ENCODE measurements at places on chromosomes 5 and 9. TPM values are rescaled to one million over a fixed set of nuclear protein-coding genes. Genes with fewer than 3 reads are reported as not detected.

GRCh38 chr9:126391713-126392661, 65.4 kb downstream of the MVB12B start:
- no peak for DNase-seq
- no peak overlapping the region for H3K4me3 ChIP-seq
- peak overlapping the region; percentile 42 for H3K27ac ChIP-seq
- no peaks in the 10 kb centered on the region for H3K36me3 ChIP-seq
- H3K27me3 ChIP-seq, result no peaks in the 10 kb centered on the region

GRCh38 chr9:134325096-134325812, 1.0 kb upstream of the RXRA start:
- no peaks in the 10 kb centered on the region for H3K36me3 ChIP-seq
- no peaks in the 10 kb centered on the region for H3K27me3 ChIP-seq
- H3K27ac ChIP-seq, result peak overlapping the region; percentile 99
- H3K4me1 ChIP-seq, result peaks cover 62% of the 10 kb centered on the region
- H3K4me3 ChIP-seq, result peak overlapping the region; percentile 71

DNA sequence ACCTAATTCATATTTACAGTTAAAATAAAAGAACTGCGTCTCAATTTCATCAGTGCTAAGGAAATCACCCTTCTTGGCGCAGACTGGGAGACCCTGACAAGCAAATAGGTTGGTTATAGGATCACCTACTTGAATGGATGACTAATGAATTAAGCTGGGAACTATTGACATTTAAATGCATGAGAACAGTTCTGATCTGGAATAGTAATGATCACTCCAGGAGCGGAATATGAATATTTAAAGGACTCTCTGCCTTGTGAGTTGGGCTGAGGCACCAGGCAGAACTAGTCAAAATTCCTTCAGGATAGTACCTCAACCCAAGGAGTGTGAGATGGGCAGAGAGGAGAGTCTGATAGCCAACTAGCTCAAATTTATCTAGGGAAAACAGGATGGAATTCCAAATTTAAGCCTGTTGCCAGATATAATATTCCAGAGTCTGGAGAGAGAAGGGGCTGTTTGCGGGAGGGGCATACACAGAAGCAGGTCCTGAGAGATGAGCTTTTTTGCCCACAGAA, 364.4 kb downstream of the CSNK1G3 start:
- peaks cover 14% of the 10 kb centered on the region for H3K4me1 ChIP-seq
- H3K4me3 ChIP-seq, result no peak overlapping the region
- H3K36me3 ChIP-seq, result no peaks in the 10 kb centered on the region
- H3K27me3 ChIP-seq, result no peaks in the 10 kb centered on the region
- DNase-seq, result no peak

NR2F1-AS1 gene
- 1.2 TPM for total RNA-seq

DNA sequence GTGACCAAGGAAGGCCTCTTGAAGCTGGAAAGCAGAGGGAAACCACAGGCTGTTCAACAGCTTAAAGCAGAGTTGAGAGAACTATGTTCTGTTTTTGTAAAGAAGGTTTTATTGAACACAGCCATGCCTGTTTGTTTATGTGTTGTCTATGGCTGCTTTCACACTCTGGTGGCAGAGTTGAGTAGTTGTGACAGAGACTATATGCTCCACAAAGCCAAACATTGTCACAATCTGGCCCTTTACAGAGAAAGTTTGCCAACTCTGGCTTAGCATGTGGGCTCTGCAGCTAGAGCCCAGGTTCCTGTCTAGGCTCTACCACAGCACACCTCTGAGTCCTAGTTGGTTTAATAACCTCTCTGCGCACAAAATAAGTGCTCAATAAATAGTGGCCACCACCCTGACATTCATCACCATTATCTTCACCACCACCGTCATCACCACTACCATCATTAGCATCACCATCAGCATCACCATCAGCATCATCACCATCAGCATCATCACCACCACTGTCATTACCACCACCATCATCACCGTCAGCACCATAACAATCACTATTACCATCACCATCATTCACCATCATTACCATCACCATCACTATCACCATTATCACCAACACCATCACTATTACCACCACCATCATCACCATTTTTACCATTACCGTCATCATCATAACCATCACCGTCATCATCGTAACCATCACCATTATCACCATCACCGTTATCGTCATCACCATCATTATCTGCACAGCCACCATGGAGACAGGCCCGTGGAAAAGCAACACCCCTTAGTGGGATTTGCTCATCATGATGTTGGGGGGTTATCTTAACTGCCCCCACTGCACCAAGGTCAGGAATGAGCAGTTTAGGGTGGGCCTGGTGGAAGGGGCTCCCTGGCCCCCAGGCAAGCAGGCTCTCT, 18.3 kb downstream of the AKNA start:
- no peak overlapping the region for H3K27ac ChIP-seq
- no peak for DNase-seq
- no peak overlapping the region for H3K4me3 ChIP-seq
- no peaks in the 10 kb centered on the region for H3K36me3 ChIP-seq
- peaks cover 68% of the 10 kb centered on the region for H3K4me1 ChIP-seq

WDR31 gene
- total RNA-seq, result 3.0 TPM

DNA sequence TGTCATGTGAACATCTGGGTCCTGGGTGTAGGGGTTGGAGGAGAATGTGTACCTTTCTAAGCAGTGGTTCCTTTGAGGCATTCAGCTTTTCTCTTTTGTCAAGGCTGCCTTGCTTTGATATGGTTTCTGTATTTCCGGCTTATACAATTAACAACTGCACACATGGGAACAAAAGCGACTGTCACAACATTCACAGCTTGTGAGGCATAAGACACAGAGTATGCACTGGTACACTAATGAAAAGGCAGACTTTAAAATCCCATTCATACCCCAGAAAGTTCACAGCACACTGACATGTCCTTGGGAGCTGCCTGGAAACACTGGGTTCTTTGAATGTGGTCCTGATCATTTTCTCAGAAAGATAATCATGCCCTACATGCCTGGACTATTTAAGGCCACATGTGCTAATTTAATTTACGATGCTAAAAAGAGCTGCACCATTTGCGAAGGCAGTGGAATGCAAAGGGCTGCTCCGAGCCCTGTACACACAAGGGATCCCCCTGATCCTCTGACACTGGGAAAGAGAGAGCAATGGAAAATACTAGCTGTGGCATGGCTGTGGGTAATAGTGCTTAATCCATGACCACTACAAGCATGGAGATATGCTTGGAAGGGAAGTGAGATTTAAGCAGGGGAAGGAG, 131.8 kb downstream of the EFNA5 start:
- H3K27ac ChIP-seq, result peak overlapping the region; percentile 13
- no peaks in the 10 kb centered on the region for H3K27me3 ChIP-seq
- no peak for DNase-seq
- H3K4me1 ChIP-seq, result peaks cover 7% of the 10 kb centered on the region

DNA sequence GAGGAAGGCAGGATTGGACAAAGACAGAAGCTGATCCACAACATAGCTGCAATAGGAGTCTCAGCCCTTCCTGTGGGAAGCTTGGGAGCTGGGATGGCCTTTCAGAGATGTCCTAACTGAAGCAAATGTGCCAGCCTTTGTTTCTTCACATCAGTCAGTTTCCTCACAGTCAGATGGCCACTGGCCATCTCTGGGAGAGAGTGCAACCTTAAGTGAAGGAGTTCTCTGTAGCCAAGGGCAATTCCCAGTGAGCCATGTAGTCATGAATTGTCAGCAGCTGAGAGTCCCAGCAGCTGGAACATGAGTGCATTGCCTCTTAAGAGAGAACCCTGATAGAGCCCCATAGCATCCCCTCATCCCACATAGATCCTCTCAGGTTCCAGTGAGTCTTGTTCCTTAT, 89.1 kb upstream of the LIFR start:
- no peak overlapping the region for H3K4me3 ChIP-seq
- DNase-seq, result no peak
- no peaks in the 10 kb centered on the region for H3K36me3 ChIP-seq
- H3K4me1 ChIP-seq, result no peaks in the 10 kb centered on the region

GALT gene
- 147 TPM for total RNA-seq

DNA sequence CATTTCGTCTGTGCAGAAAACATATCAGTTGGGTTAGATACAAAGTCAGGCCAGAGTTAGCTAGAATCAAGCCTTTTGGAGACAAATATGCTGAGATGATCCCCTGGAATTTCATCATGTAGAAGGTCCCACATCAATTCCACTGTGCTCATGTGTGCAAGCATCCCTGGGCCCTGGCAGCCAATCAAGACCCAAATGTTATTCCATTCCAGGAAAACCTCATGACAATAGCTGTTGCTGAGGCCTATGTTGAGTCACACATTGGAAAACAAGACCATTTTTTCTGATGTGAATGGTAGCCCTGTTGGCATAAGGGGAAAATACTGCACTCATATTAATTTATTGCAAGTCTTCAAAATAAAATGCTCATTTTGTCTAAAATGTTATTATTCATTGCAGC, 11.5 kb downstream of the SPOCK1 start:
- no peak overlapping the region for H3K27ac ChIP-seq
- H3K27me3 ChIP-seq, result no peaks in the 10 kb centered on the region
- no peak overlapping the region for H3K4me3 ChIP-seq
- DNase-seq, result no peak
- no peaks in the 10 kb centered on the region for H3K36me3 ChIP-seq
- no peaks in the 10 kb centered on the region for H3K4me1 ChIP-seq

GRCh38 chr5:96652769-96653454, 9.3 kb upstream of the CAST start:
- H3K4me1 ChIP-seq, result peaks cover 28% of the 10 kb centered on the region
- H3K27ac ChIP-seq, result no peak overlapping the region
- H3K4me3 ChIP-seq, result no peak overlapping the region
- no peaks in the 10 kb centered on the region for H3K27me3 ChIP-seq
- DNase-seq, result no peak

DNA sequence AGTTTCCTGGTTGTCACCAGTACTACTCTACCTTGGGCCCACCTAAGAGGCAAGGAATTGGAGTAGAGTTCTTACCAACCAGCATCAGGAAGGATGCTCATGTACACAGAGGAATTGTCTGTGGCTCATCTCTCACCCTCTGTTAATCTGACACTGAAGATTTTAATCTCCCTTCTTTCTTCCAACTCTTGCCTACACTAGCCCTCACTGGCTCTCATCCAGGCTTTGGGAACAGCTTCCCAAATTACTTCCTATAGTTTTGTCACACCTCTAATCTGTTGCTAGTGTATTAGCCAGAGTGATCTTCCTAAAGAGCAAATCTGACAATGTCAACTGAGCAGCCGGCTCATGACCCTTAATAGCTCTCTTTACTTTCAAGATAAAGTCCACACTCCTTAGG, 218.7 kb upstream of the TRIM32 start:
- no peak overlapping the region for H3K27ac ChIP-seq
- H3K4me1 ChIP-seq, result no peaks in the 10 kb centered on the region
- no peak for DNase-seq
- H3K27me3 ChIP-seq, result no peaks in the 10 kb centered on the region
- H3K4me3 ChIP-seq, result no peak overlapping the region

CAMK2A gene
- not detected for total RNA-seq

DNA sequence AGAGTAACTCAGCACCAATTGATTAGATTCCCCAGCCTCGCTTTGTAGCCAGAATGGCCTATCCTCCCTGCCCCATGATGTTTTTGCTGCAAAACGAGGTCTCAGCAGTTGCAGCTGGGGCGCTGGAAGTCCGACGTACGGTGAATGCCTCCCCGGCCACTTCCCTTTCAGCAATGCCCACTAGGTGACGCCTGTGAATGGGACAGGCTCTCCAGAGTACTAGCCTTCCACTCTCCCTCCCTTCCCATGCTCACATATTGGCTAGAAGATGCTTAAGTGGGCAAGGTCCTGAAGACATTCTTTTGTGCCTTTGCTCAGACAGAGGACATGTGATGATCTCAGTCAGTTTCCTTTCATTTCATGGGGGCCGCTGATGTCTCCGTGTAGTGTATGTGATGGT, 50.8 kb downstream of the DMRT2 start:
- H3K4me1 ChIP-seq, result no peaks in the 10 kb centered on the region
- peak; percentile 50 for DNase-seq
- no peaks in the 10 kb centered on the region for H3K36me3 ChIP-seq
- no peak overlapping the region for H3K4me3 ChIP-seq

PCA3 gene
- not detected for total RNA-seq

GRCh38 chr5:35248843-35249780, 18.8 kb upstream of the PRLR start:
- H3K27me3 ChIP-seq, result no peaks in the 10 kb centered on the region
- H3K4me3 ChIP-seq, result no peak overlapping the region
- no peak for DNase-seq
- no peaks in the 10 kb centered on the region for H3K36me3 ChIP-seq
- no peak overlapping the region for H3K27ac ChIP-seq
- peaks cover 10% of the 10 kb centered on the region for H3K4me1 ChIP-seq

GRCh38 chr5:167730121-167730520, 561.3 kb upstream of the WWC1 start:
- no peak overlapping the region for H3K27ac ChIP-seq
- no peaks in the 10 kb centered on the region for H3K4me1 ChIP-seq
- no peaks in the 10 kb centered on the region for H3K27me3 ChIP-seq

- no peak overlapping the region for H3K4me3 ChIP-seq
- H3K4me1 ChIP-seq, result no peaks in the 10 kb centered on the region
- no peaks in the 10 kb centered on the region for H3K27me3 ChIP-seq
- no peak overlapping the region for H3K27ac ChIP-seq
- H3K36me3 ChIP-seq, result no peaks in the 10 kb centered on the region
- DNase-seq, result no peak
These were observed 265.2 kb downstream of the MAT2B start for GRCh38 chr5:163770625-163771024.

MACROH2A1 gene
- total RNA-seq, result 348 TPM

ELAVL2 gene
- total RNA-seq, result not detected

DNA sequence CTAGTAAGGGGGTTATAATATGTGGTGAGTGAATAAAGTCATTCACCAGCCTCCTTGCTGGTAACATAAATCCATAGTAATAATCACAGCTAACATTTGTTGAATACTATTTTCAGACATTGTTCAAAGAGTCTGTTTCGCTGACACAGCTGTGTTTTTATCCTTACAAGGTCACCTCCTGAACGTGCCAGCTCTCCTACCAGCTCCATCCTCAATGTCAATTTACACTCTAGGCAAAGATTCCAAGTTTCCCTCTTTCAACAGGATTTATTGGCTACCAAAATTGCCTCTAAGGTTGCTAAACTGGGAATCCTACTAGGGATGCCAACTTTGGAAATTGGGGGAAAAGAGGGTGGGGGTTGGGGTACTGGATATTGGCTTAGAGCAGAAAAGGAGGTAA, 30.7 kb upstream of the SMC5 start:
- H3K27ac ChIP-seq, result no peak overlapping the region
- H3K4me3 ChIP-seq, result no peak overlapping the region
- no peaks in the 10 kb centered on the region for H3K27me3 ChIP-seq
- DNase-seq, result no peak
- H3K4me1 ChIP-seq, result peaks cover 7% of the 10 kb centered on the region

- no peak overlapping the region for H3K27ac ChIP-seq
- no peak for DNase-seq
- H3K4me1 ChIP-seq, result peaks cover 33% of the 10 kb centered on the region
- H3K4me3 ChIP-seq, result no peak overlapping the region
- no peaks in the 10 kb centered on the region for H3K27me3 ChIP-seq
- no peaks in the 10 kb centered on the region for H3K36me3 ChIP-seq
These were observed 5.5 kb downstream of the SEPTIN8 start for GRCh38 chr5:132771503-132771998.

Data from transverse colon (tissue), 4 donors.